ENCODE measurements at places on chromosomes 7 and 10.
A peak's percentile ranks its signal among the peaks of the same experiment; 100 is the strongest.

- H3K27me3 ChIP-seq: no peaks in the 10 kb centered on the region
- H3K4me1 ChIP-seq: no peaks in the 10 kb centered on the region
- no peak overlapping the region for H3K27ac ChIP-seq
- H3K4me3 ChIP-seq: no peak overlapping the region
- H3K36me3 ChIP-seq: no peaks in the 10 kb centered on the region
Measured at GRCh38 chr7:70210936-70211310, 612.6 kb downstream of the AUTS2 start.

DNA sequence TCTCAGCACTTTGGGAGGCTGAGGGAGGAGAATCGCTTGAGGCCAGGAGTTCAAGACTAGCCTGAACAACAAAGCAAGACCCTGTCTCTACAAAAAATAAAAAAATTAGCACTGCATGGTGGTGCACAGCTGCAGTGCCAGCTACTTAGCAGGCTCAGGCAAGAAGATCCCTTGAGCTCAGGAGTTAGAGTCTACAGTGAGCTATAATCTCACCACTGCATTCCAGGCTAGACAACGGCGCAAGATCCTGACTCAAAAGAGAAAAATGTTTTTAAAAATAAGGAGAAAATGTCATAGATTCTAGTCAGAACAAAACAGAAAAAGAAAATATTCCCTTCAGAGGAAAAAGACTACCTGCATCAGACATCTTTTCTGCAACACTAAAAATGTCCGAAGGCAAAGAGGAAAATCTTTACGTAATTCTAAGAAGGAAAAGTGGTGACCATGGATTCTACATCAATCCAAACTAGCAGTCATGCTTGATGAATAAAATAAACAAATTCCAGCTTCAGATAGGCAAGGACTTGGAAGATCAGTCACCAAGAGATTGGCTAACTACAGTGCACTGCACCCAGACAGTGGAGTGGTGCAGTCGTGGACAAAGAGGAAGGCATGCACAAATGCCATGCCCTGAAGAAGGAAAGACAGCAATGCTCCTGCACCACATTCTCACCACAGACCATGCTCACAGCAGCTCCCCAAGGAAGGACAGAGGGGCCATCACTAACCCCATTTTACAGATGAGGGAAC is 54.3 kb downstream of the ERCC6 start:
- peaks cover 39% of the 10 kb centered on the region for H3K36me3 ChIP-seq
- no peak for DNase-seq
- H3K27me3 ChIP-seq: no peaks in the 10 kb centered on the region
- no peaks in the 10 kb centered on the region for H3K4me1 ChIP-seq

DNA sequence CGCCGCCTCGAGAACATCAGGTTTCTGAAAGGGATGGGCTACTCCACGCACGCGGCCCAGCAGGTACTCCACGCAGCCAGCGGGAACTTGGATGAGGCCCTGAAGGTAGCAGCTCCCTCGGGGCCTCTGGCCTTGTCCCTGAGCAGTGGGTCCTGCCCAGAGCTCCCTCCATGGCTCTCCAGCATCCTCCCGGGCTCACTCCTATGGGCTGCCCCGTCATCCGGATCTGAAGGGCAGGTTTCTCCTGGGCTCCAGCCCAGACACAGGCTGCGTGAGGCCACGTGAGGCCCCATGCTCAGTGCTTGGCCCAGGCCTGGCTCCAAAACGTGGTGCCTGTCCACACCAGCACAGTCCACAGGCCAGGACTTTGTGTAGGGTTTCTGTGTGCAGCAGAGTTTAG is 32.5 kb downstream of the NUB1 start:
- no peak overlapping the region for H3K27ac ChIP-seq
- no peak for DNase-seq
- H3K36me3 ChIP-seq: peaks cover 96% of the 10 kb centered on the region
- H3K4me1 ChIP-seq: no peaks in the 10 kb centered on the region
- no peak overlapping the region for H3K4me3 ChIP-seq

DNA sequence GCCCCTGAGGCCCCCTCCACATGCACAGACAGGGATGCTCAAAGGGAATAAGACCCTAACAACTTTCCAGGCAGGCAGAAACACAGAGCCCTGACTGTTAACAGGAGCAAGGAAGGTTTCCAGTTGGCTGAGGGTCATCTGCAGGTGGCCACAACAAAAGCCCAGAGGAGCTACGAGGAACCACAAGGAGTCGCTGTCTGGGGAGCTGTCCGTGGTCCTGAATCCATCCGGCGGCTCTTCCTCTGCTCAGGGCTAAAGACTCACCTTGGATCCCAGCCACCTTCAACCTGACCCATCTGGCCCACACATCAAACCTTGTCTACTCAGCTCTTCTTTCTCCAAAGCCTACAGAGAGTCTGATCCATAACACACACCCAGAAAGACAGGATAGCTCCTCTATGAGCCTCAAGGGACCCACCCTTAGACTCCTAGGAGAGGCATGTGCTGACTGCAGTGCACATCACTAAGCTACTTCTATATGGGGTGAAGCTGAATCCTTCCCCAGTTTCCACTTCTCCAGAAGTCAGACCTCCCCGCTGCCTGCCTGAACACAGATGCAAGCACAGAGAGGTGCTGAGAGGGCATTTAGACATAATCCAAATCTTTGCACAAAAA is 104.0 kb downstream of the SLIT1 start:
- DNase-seq: no peak
- no peaks in the 10 kb centered on the region for H3K4me1 ChIP-seq
- H3K27me3 ChIP-seq: peaks cover 85% of the 10 kb centered on the region
- H3K27ac ChIP-seq: no peak overlapping the region
- no peaks in the 10 kb centered on the region for H3K36me3 ChIP-seq
- no peak overlapping the region for H3K4me3 ChIP-seq

GRCh38 chr10:9243941-9244411 is 1189.5 kb downstream of the GATA3 start:
- H3K27ac ChIP-seq: no peak overlapping the region
- H3K4me3 ChIP-seq: no peak overlapping the region
- H3K36me3 ChIP-seq: no peaks in the 10 kb centered on the region
- no peak for DNase-seq
- no peaks in the 10 kb centered on the region for H3K27me3 ChIP-seq
- no peaks in the 10 kb centered on the region for H3K4me1 ChIP-seq

- no peaks in the 10 kb centered on the region for H3K36me3 ChIP-seq
- DNase-seq: no peak
- H3K4me1 ChIP-seq: peaks cover 33% of the 10 kb centered on the region
- no peak overlapping the region for H3K4me3 ChIP-seq
- no peaks in the 10 kb centered on the region for H3K27me3 ChIP-seq
- peak overlapping the region; percentile 69 for H3K27ac ChIP-seq
Measured at GRCh38 chr7:49866076-49866735, 92.8 kb downstream of the VWC2 start.

GRCh38 chr10:125159932-125160855 is at the start of gene CTBP2:
TSS of gene CTBP2 (minus strand) at chr10:125160563.
- peak within 1 kb of the TSS; percentile 72 for H3K4me3 ChIP-seq
- no peak for DNase-seq
- H3K36me3 ChIP-seq: no peaks in the 10 kb centered on the region
- H3K27me3 ChIP-seq: no peaks in the 10 kb centered on the region
- peak within 1 kb of the TSS; percentile 99 for H3K27ac ChIP-seq
